GM13976 (cell line): ENCODE measurements at places on chromosomes 16 and 17.

DNA sequence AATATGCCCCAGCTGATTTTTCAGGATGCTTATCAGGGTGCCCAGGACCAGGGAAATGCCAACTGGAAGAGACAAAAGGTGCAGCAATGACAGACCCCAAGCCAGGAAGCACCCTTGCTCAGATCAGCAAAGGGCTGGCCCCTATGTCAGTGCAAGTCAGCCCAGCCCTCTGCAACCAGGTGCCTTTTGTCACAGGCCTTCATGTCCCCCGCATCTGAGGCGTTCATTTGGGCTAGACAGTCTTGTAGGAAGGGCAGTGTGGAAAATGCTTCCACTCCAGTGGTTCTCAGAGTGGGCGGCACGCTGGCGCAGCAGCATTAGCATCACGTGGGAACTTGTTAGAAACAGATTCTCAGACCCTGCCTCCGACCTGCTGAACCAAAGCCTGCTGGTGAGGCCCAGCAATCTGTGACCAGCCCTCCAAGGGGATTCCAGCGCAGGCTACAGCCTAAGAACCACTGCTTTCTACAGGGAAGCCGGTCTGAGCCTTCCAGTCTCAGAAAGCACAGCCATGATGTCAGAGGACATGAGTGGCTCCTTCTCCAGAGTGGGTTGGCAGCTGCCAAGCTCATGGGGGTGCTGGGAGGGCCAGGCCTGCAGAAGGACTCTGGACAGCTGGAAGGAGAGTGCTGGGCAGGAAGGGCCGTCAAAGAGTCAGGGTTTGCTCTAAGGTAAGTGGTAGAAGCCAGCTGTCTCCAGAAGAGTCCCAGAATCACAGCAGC lies 13.1 kb downstream of the SLC47A2 start:
- DNase-seq, result no peak

- no peak for DNase-seq
Measured at GRCh38 chr16:54211203-54211602, 75.4 kb downstream of the IRX3 start.

DNA sequence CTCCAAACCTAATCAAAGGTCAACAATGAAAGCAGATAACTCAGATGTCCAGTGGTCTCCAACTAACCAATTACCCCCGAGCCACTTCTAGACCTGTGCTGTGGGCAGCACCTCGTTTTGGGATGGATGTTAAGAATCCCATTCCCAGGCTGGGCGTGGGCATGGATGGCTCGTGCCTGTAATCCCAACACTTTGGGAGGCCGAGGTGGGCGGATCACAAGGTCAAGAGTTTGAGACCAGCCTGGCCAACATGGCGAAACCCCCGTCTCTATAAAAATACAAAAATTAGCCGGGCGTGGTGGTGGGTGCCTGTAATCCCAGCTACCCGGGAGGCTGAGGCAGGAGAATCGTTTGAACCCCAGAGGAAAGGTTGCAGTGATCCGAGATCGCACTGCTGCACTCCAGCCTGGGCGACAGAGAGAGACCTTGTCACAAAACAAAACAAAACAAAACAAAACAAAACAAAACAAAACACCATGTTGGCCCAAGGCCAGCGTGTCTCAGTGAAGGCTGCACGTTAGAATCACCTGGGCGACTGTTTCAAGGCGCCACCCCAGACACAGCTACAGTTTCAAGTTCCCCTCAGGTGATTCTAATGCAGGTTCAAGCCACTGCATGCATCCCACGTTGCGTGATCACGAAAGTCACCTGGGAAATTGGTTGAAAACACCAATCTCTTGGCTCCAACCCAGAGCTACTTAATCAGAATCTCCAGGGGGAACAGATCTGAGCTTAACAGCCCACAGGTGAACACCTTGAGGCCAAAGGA lies 21.3 kb downstream of the COX4I1 start:
- no peak for DNase-seq

DNA sequence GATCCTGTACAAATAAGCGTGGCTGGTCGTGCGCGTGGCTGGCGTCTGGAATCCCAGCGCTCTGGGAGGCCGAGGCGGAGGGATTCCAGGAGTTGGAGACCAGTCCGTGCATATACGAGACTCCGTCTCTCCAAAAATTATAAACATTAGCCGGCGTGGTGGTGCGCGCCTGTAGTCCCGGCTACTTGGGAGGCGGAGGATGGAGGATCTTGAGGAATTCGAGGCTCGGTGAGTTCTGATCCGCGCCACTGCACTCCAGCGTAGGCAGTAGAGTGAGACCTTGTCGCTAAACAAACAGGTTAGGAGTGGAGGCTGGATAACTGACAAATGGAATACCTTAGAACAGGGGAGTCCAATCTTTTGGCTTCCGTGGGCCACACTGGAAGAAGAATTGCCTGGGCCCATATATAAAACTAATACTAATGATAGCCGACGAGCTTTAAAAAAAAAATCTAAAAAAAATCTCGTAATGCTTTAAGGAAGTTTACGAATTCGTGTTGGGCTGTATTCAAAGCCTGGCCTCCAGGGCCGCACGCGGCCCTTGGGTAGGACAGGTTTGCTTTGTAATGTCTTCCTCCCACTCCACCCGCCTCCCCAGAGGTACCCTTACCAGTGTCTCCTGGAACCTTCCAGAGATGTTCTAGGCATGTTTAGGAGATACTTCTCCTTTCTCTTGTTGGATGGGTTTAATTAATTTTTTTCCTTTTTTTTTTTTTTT lies 909 bp upstream of the RSL1D1 start:
- DNase-seq, result no peak

- no peak for DNase-seq
Measured at GRCh38 chr16:86258713-86259112, 251.6 kb upstream of the FOXF1 start.

DNA sequence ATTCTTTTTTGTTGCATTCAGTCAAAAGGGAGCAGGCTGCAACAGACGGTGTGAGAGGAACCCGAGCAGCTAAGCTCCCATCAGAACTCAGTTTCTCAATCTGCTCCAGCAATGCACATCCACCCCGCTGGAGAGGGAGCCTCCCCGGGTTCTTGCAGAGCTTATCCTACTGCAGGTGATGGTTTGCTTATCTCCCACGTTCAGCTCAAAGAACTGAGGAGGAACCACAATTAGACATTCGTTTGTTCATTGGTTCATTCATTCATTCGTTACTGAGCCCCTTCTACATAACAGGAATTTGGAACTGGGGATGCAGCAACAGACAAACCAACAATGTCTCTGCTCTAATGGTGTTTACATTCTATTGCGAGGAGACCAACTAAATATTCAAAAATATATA lies 22.2 kb upstream of the ALOX15 start:
- DNase-seq, result no peak
